ENCODE measurements at places on chromosomes 2 and 18. TPM values are rescaled to one million over a fixed set of nuclear protein-coding genes. Genes with fewer than 3 reads are reported as not detected.

TUBB6 gene
- total RNA-seq = 89.1 TPM

IL1RL1 gene
- 55.3 TPM for total RNA-seq

KIDINS220 gene
- 58.5 TPM for total RNA-seq

ZAP70 gene
- total RNA-seq = 88.0 TPM

MC5R gene
- not detected for total RNA-seq

CNRIP1 gene
- 8.3 TPM for total RNA-seq

UPP2 gene
- not detected for total RNA-seq

REEP1 gene
- 4.1 TPM for total RNA-seq

ASIC4 gene
- total RNA-seq = not detected

LYG2 gene
- not detected for total RNA-seq

MAP3K19 gene
- total RNA-seq = 1.3 TPM

VWC2L gene
- not detected for total RNA-seq

EMX1 gene
- not detected for total RNA-seq

CFAP53 gene
- total RNA-seq = 13.6 TPM
